ENCODE measurements at places on chromosomes 12 and 14.

DNA sequence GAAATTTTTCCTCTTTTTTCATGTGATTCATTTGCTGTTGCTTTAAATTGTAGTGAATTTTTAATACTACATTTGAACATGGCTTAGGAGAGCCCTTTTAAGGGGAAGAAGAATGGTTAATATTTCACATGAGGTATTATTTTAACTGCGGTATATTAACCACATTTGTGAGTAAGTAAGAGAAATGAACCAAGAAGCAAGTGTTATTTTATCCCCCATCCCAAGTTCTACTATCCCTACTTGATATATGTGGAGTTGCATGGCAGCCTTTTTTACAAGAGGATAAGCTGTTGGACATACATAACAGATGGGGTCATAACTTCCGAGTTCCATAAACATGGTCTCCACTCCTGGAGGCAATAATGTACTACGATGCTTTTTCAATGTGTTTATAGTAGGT lies 623.3 kb downstream of the LRFN5 start:
- no peak for DNase-seq

- no peak for DNase-seq
Observed at GRCh38 chr12:98244136-98244535, 271.3 kb upstream of the TMPO start.

DNA sequence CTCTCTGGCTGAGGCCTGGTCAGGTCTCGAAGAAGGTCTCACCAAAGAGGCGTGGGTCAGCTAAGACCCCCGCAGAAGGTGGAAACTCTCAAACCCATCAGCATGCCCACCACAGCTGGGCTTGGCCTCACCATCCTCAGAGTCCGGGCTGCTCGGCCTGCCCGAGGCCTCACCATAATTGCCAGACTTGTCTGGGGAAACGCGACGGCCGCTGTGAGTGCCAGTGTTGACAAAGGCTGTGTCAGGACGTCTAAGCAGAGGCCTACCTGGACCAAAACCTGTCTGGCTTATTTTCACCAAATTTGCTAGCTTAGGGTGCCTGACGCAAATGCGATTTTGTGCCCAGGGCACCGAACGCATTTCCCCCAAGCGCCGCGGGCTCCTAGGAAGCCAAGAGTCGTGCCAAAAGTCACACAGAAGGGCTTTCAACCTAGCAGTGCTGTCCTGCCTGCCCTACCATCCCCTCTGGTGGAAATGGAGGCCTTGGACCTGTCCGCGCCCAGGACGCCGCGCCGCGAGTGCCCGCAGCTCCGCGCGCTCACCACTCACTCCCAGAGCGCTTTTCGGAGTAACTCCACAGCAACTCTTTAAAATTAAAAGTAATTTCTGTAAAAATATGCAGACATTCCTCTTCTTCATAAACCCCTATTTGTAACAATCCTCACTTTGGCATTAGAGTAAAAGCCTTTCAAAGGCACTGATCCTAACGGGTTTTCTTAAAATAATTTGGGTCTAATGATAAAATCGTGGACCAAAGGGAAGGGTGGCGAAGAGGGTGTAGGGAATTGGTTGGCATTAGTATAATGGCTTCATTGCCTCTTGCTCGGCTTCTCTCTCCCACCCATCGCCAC lies 1.2 kb upstream of the ALX1 start:
- no peak for DNase-seq

DNA sequence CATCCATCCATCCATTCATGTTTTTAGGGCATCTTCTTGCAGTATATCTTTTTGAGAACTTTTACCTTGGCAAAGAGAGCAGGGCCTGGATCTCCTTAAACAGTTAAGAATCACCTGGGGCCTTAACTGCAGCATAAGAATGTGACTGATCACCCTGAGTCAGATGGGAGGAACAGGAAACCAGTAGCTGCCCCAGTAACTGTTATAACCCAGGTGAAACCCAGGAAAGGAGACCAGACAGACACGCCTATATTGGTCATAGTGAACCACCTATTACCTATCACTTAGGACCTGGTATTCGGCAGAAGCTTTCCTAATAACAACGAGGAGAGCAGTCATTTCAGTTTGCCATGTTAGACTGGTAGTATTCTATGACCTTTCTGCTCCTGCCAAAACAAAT lies 43.4 kb upstream of the NR2C1 start:
- no peak for DNase-seq

GRCh38 chr12:71436696-71437095 lies 2.9 kb upstream of the LGR5 start:
- DNase-seq = no peak

- DNase-seq = no peak
Observed at GRCh38 chr12:97063292-97063935, 156.4 kb downstream of the NEDD1 start.

GRCh38 chr12:98870504-98870903 lies 225.4 kb downstream of the APAF1 start:
- no peak for DNase-seq

DNA sequence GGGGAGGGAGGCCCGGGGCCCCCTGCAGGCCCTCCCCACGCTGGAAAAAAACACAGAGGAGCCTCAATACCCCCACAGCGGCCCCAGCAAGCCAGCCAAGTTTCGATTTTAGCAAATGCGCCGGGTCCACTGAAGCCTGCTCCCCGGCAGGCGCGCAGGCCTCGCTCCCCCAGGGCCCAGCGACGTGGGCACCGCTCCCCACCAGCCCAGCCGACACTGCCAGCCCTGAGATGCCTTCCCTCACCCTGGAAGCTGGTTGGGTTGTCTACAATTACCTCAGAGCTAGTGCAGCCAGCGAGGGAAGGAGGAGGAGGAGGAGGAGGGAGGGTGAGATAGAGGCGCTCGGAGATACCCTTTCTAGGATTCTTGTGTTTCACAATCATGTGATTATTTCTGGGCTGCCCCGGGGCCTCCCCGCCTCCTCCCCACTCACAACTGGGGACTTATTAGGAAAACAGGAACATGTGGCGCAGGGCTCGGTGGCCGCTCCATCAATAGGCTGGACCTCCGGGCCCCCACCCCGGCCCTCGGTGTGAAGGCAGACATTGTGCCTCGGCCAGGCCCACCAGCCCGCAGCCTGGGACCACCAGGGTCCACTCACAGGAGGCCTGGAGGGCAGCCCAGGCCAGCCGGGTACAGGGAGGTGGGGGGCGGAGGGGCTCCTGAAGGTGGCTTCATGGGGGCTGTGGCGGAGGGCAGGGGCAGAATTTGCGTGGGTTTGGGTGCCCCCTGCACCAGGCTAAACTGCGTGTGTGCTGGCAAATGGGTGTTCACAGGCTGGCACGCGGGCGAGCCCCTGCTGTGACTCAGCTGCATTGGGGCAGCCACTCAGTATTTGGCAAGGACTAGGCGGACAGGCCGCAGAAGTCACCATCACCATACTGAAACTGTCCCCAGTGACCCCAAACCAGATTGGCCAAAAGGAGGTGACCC lies 109.9 kb downstream of the NCOR2 start:
- no peak for DNase-seq

- DNase-seq = no peak
Observed at GRCh38 chr12:1924996-1925683, 6.7 kb upstream of the CACNA2D4 start.

GRCh38 chr12:7351177-7351576 lies 47.3 kb downstream of the ACSM4 start:
- no peak for DNase-seq

- DNase-seq = no peak
Observed at GRCh38 chr12:26701604-26702215, 131.3 kb downstream of the ITPR2 start.

- no peak for DNase-seq
Observed at GRCh38 chr14:89252887-89253532, 164.0 kb downstream of the FOXN3 start.

All from NCI-H1048 (cell line).